ENCODE measurements at places on chromosomes 6 and 20.

DNA sequence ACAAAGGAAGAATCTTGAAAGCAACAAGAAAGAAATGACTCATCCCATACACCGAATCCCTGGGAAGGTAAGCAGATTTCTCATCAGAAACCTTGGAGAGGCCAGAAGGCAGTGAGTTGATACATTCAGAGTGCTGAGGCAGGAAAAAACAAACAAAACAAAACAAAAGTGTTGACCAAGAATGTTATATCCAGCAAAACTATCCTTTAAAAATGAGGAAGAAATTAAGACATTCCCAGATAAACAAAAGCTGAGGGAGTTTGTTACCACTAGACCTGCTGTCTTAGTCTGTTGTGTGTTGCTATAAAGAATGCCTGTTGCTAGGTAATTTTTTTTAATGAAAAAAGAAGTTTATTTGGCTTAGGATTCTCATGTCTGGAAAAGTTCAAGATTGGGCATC lies 33.7 kb upstream of the PPP1R3G start:
- DNase-seq, result no peak

DNA sequence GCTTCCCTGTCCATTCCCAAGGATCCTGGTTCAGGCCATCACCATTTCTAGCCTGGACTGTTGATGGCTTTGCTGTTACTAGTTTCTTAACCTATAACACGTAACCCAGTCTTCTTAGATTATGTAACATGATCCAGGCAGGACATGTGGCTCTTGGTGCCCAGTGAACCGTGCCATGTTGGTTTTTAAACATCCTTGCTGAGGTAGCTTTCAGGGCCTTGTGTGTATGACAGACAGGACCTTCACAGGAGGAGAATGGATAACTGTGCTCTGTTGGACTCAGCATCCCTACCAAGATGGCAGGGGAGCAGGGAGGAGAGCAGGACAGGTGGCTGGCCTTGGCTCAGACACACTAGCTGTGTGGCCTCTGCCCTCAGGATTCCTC lies 46.8 kb downstream of the PANK2 start:
- no peak for DNase-seq

DNA sequence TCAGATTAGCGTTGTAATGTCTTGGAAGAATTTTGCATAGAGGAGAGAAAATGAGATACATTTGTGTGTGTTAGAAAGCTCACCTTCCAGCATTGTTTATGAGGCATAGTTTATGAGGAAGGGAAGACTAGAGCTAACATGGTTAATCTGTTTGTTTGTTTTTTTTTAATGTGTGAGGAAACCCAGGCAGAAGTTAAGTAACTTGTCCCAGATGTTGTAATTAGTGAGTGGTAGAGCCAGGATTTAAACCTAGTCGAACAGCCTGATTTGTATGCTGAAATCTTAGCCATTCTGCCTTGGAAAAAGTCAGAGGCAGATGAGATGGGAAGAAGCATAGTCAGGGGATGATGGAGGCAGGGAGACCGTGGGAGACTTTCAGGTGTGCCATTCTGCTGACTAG lies 29.1 kb downstream of the NDUFAF5 start:
- no peak for DNase-seq

DNA sequence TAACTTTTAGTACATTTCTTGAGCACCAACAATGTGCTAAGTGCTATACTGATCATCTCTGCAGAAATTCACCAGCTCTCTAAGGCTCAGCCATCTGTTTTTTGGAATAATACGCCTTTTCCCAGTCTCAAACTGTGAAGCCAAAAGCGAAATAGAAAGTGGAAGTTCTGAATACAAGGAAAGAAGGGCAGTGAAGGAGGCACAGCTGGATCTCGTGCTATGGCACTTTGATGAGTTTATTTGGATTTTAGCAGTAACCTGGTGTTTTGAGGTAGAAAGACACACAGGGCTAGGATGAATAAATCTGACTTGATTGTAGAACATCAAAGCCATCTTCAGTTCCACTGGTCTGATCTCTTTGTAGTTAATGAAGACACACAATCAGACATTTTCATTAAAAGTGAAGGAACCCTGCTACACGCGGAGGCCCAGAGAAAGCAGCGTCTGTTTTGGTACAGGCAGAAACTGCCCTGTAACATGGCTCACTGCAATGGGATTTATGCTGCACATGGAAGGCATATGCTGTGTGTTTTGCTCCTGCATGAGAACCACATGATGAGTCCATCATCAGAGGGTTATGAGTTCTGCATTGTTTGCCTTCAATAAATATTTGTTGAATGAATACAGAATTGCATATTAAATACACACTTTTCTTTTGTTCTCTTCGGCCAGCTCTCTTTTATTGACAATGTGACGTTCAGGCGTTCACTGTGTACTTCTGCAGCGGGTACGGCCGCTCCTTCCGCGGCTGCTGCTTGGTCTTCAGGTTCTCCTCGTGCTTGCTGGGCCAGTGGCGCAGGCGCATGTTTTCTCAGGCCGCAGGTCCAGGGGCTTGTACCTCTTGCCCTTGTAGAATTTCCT lies 100.9 kb downstream of the PREP start:
- no peak for DNase-seq

GRCh38 chr6:107443608-107444267 lies 15.6 kb downstream of the PDSS2 start:
- DNase-seq, result no peak

DNA sequence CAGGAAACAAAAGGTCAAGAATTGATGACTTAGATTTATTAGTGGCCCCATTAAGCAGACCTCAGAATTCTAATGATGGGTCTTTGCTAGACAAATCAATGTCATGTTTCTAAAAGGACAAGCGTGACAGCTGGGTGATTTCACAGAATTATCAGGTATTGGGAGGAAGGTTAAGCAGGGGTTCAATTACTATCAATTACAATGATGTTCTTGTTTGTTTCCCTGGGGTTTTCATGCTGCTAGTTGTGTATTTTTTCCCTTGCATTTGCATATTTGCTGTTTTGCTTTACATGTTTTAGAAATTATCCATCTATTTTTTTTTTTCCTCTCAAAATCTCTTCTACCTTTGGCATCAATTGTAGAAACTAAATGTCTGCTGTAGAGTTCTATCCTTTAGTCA lies 27.9 kb downstream of the GNAS start:
- DNase-seq, result no peak

- DNase-seq, result peak; percentile 52
Measured at GRCh38 chr20:50744143-50744792, 12.9 kb downstream of the PARD6B start.

DNA sequence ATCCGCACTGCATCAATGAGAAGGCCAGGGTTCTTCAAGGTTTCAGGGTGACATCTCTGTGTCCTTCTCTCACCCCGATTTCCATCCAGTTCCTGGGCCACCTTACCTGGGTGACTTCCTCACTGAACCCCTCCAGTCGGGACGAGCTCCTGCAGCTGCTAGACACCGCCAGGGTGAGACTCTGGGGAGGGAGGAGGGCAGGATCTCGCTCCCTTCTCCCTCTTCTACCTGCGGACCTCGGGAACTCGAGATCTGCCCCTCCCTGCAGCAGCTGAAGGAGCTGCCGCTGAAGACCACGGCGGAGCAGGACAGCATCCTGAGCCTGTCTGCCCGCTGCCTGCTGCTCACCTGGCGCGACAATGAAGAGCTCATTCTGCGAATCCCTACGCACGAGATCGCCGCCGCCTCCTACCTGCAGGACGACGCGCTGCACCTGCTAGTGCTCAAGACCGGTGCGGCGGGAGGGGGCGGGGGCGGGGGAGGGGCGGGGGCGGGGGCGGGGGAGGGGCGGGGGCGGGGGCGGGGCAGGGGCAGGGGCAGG lies 7.5 kb downstream of the CCM2L start:
- no peak for DNase-seq

- DNase-seq, result peak; percentile 9
Measured at GRCh38 chr20:52060794-52061714, 130.5 kb downstream of the ZFP64 start.

GRCh38 chr6:37049758-37050044 lies 44.2 kb downstream of the FGD2 start:
- DNase-seq, result no peak

GRCh38 chr6:33192105-33192646 lies at the start of gene COL11A2:
Gene COL11A2, minus strand, starts transcription at chr6:33192467. Its CDS starts 227 bp downstream, at chr6:33192240.
- DNase-seq, result no peak

- no peak for DNase-seq
Measured at GRCh38 chr20:32447136-32448027, 89.3 kb downstream of the ASXL1 start.

GRCh38 chr6:30364591-30364990 lies 19.6 kb downstream of the RPP21 start:
- DNase-seq, result no peak

DNA sequence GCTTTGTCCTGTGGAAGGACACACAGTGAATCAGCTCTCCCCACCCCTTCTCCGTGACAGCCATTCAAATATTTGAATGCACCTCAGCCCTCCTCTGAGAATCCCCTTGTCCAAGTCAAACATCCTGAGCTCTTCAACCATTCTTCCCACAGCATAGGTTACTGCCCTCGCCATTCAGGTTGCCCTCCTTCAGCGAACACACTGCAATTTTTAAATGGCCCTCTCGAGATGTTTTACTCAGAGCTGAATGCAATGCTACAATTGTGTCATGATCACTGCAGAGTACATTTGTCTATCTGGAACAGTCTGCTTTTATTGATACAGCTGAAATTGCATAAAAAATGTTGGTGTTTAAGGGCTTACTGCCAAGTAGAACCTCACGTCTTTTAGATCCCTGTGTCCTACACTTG lies 48.9 kb downstream of the SLC2A12 start:
- no peak for DNase-seq

GRCh38 chr6:85143676-85144075 lies 306.2 kb upstream of the NT5E start:
- no peak for DNase-seq

DNA sequence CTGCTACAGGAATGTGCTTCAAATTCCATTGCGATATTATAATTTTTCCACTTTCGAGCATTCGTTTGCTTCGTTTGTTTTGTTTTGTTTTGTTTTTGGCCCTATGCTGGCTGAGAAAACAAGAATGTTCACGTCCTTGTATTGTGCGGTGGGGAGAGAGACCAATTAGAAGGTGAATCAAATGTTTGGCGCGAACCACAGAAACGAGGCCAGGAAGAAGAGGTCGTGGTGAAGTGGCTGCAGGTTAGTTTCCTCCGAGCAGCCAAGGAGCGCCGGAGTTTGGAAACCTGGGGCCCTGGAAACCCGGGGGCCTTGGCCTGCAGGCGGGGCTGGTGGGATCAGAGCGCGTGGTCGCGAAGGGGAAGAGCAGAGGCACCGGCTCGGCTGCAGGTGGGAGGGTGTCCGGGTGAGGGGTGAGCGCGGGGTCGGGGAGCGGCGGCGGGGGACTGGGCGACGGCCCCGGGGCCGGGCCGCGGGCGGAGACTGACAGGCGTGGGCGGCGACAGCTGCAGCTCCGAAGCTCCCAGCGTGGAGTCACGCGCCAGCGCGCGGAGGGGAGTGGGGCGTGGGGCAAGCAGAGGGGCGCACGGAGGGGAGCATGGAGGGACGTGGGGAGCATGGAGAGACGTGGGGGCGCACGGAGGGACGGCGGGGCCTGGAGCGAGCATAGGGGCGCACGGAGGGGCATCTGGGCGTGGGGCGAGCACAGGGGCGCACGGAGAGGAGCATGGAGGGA lies 141.5 kb upstream of the PDE10A start:
- DNase-seq, result no peak

GRCh38 chr20:45347936-45348778 lies at the start of gene SDC4:
Gene SDC4, minus strand, starts transcription at chr20:45348424. Its CDS starts 40 bp downstream, at chr20:45348384.
- DNase-seq, result peak; percentile 81

DNA sequence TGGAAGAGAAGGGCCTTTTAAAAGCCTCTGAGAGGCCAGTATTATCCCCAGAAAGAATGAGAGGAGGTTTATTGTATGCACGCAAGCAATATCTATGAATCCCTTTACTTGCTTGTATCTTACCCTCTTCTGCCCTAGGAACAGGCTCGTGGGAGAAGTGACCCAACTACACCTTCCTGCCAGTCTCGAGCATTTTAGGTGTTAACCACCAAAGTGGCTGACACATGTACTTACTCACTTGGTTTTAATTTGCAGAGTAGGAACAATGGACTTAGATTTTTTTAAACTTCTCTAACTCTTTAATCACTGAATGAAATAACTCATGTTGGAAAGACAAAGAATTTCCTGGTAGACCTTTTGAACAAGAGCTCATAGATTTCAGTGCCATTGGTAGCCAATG lies 296.9 kb downstream of the PLCB1 start:
- no peak for DNase-seq

DNA sequence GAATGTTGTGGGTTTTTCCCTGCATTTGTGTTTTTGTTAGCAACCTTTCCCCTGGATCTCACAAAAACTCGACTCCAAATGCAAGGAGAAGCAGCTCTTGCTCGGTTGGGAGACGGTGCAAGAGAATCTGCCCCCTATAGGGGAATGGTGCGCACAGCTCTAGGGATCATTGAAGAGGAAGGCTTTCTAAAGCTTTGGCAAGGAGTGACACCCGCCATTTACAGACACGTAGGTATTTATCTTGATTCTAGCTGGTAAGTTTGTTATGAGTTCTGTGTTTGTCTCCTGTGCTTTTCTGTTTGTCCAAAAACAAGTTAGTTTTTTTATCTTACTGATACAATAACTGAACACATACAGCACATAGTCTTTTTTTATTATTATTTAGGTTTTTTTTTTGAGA lies 3.0 kb downstream of the SLC25A27 start:
- DNase-seq, result no peak

DNA sequence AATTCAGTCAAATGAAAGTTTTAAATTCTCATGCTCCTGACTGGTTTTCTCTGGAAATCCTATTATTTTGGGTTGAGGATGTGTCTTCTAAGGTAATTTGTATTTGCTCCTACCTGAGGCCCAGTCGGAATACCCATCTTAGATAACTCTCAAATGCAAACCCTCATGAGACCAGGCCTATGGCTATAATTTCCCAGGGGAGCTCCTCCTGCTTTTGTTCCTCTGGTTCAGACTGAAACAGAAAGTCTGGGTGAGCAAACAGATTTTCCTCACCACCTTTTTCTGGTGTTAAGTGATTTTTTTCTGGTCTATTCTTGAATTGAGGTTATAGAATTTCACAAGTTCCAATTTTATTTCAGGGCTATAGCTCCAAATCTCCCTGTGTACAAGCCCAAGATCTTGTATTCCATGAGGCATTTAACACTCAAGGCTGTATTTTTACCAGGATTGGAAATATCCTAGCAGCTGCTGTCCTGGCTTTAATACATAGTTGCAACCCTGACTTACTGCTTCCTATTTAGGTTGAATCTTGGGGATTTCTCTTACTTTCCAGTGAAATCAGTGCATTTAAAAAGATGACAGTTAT lies 169.1 kb upstream of the PTCHD4 start:
- DNase-seq, result no peak

GRCh38 chr6:124960757-124961463 lies 1.3 kb upstream of the RNF217 start:
- DNase-seq, result no peak

Data from RKO (cell line).